ENCODE measurements at places on chromosomes 4 and X.
A peak's percentile ranks its signal among the peaks of the same experiment; 100 is the strongest.

DNA sequence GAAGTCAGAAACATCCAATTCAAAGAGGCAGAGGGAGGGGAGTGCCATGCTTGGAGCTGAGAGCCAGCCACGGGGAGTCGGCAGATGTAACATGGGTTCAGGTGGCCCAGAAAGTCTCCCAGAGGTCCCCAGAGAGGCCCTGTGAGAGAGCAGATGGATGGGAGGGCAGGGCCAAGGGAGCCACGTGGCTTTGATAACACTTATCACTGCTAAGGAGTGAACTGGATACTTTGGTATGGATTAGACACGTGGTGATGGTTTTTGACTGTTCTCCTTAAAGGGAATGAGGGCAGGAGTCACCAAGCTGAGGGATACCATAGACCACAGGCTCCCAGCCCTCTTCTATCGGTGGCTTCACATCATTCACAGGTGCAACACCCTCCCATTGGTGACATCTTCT, 13.7 kb downstream of the CCKAR start:
- DNase-seq = no peak

GRCh38 chr4:93841803-93842345, 13.3 kb downstream of the ATOH1 start:
- DNase-seq = no peak

DNA sequence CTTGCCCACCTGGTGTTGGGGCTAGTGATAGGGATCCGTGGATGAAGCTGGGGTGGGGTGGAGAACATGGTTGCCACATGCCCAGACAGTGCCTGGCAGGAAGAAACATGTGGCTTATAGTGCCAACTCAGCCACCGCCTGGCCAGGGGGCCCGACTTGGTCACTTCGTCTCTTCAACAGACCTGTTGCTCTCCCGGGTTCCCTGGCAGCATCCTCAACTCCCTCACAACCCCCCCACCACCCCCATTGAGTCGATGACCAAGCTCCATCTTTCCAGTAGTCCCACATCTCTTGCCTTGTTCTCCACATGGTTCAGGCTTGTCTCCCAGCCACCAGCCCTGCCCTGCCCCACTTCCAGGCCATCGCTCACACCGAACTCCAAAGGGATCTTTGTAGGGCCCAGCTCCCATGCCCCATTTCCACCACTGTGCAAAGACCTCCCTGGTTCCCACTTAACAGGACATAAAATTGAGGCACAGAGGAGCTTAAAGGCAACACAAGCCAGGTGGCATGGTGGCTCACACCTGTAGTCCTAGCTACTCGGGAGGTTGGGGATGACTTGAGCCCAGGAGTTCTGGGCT, 7.8 kb downstream of the PNCK start:
- DNase-seq = no peak

GRCh38 chr4:108762559-108763225, at the start of gene ETNPPL:
Gene ETNPPL, minus strand, starts transcription at chr4:108763053. Its CDS starts 155 bp downstream, at chr4:108762898.
- peak; percentile 1 for DNase-seq

DNA sequence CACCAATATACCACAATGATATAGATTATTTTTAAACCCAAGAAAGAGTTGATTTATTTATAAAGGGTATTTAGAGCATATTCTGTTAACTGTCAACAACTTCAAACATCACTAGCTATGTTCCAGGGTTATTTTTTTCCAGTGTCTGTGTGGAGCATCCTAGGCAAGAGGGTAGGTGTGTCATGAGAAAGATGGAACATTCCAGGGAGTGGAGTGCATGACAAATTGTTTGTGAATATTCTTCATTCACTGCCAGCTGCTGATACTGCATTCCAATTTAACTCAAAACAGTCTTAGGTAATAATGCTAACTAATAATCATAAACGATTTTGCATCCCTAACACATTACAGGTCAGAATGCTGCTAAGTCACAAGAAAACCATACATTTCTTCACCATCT, 148.7 kb upstream of the RASGEF1B start:
- DNase-seq = no peak

GRCh38 chr4:121307445-121308327, 73.1 kb downstream of the QRFPR start:
- peak; percentile 8 for DNase-seq

DNA sequence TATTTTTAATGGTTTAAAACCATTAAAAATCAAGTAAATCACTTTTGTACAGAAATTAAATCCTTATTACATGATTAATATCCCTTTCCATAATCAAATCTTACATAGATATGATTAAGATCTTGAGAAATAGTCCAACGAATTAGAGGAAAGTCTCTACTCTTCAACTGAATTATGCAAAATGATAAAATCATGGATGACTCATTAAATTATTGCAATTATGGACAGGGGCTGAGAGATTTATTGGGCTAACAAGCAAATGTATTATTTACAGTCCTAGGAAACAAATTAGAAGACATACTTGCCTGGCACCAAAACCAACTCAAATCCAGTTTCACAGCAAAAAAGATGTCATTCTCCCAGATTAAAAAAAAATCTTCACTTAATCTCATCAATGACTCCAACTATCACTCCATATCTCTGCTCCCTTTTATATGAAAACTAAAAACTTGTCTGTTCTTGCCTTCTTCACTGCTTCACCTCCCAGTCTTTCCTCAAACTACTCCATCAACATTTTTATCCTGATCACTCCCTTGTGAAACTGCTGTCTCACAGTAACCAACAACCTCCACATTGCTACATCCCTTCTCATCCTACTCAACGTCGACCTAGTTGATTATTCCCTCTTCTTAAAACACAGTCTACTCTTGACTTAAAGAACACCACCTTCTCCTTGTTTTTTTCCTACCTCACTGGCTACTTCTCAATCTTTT, 18.4 kb upstream of the DDX60 start:
- DNase-seq = no peak

DNA sequence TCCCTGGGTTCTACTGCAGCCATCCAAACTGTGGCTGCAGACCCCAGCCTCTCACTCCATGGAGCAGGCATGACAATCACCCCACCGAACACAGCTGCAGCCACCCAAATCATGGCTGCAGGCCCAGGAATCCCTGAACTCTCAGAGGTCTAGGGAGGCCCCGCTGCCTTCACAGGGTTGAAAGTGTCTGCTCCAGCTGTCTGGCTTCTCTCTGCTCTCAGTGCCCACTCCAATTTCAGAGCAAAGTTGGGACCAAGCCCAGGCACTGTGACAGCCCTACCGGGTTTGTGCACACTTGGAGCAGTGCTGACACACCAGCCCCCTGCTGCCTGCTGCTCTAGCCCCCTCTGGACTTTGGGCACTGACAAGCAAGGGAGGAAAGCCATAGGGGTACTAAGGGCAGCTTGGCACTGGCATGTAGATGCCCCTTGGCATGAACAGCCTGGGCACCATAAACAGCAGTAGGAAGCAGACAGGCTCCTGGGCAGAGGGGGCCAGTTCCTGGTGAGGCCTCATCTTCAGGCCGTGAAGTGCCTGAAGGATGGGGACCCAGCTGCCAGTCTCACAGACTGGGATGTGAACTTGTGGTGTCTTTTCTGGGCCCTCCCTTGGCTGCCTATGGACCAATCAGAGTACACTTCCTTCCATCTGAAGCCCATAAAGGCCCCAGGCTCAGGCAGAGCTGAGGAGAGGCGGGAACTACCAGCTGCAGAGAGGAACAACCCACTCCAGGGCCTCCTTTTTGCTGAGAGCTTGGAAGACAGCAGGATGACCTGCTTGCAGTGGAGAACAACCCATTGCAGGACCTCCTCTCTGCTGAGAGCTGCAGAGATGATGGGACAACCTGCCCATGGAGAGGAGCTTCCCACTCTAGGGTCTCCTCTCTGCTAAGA, 68.8 kb downstream of the TECRL start:
- DNase-seq = no peak

GRCh38 chr4:78956975-78957374, 17.7 kb upstream of the PAQR3 start:
- DNase-seq = no peak

DNA sequence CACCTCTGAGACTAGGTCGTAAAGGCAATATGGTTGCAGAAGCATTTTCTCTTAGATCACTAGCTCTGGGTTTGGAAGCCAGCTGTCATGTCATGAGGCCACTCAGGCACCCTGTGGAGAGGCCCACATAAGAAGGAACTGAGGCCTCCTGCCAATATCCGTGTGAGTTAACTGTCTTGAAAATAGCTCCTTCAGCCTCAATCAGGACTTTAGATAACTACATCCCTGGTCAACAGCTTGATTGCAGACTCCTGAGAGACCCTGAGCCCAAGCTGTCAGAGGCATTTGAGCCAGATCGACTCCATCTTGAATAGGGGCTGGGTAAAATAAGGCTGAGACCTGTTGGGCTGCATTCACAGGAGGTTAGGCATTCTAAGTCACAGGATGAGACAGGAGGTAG, 15.1 kb upstream of the REPS2 start:
- no peak for DNase-seq

GRCh38 chr4:73617256-73617655, 3.0 kb downstream of the RASSF6 start:
- no peak for DNase-seq

DNA sequence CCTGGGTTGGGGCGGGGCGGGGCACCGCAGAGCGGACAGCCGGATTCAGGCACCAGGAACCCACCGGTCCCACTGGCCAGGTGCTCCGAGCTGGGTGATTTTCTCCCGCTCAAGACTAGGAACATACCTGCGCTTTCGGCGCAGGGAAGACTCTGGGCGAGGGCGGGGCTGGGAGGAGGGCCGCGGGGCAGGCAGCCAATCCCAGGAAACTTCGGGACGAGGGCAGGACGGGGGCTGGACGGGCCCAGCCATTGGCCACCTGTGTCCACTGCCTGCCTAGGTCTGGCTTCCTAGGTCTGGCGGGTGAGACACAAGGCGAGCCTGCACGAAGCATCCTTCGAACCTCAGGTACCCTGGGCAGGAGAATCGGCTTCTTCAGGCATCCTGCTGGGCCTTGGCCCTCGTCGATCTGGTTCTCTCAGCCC, 274 bp upstream of the ERVMER34-1 start:
- no peak for DNase-seq

GRCh38 chrX:111098874-111099273, 2.9 kb downstream of the PAK3 start:
- DNase-seq = peak; percentile 32

DNA sequence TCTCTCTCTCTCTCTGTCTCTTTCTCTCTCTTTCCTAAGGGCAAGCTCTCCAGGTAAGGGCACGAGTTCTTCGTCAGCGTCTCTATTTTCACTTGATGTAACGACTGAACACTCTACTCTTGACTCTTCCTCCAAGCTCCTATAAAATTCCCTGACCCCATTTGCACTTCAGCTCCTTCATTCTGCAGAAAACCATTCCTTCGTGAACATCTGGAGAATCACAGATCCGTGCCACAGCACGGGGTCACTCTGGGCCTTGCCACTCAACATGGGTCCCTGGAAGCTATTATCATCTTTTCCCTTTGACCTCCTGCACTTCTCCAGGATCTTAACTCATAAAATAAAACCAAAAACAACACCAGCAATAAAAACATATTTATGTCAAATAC, 112.0 kb upstream of the LNX1 start:
- DNase-seq = no peak

DNA sequence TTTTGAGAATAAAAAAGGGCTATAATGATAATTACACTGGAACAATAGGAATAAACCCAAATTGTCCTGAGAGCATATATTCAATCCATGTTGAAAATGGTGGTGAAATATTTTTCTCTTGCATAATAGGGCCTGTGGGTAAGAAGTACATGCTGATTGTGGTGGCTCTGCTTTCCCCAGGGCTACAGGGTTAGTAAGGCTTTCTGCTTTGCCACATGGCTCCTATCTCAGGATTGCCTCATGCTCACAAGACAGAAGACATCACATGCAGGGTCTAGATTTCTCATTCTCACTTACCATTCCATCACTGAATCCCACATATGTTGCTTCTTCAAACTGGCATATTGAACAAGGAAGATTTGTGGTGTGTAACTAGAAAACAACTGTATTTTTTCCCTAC, 12.4 kb upstream of the VEGFC start:
- no peak for DNase-seq

DNA sequence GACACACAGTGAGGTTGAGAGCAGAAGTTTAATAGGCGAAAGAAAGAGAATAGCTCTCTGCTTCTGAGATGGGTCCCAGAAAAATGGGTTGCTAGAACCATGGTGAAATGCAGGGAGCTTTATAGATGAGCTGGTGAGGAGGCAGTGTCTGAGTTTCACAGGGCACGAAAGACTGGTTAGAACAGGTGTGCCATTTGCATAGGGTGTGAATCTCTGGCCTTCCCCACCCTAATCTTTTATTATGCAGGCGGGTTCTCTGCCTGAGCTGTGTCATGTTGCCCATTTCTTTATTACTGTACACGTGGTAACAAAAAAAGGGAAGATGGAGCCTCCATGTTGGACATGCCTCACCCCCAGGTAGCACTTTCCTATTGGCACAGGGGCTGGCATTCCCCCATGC, 39.1 kb downstream of the FUNDC1 start:
- no peak for DNase-seq

- no peak for DNase-seq
Observed at GRCh38 chrX:44010626-44011025, 37.4 kb upstream of the NDP start.

GRCh38 chr4:1711571-1712215, 426 bp downstream of the SLBP start:
- no peak for DNase-seq

GRCh38 chr4:126124818-126125217, 810.1 kb downstream of the FAT4 start:
- no peak for DNase-seq

DNA sequence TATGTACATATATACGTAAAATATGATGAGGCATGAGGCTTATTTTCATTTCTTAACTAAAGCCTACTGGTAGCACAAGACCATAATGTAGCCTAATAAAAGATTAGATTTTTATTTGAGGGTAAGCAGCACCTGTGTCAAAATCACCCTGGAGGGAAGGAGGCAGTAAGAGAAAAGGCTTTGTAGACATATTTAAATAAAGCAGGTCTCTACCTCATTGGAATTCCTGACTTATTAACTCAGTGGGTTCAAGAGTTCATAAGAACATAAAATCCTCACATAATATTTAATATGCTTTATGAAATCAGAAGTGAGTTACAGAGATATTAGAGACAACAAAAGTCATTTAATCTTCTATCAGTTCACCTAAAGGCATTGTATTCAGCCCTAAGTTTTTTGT, 261.6 kb upstream of the ANKRD50 start:
- DNase-seq = no peak

- DNase-seq = no peak
Observed at GRCh38 chrX:49701933-49702332, 6.1 kb upstream of the PAGE1 start.

GRCh38 chr4:14862891-14863290, 139.4 kb upstream of the CPEB2 start:
- DNase-seq = no peak

GRCh38 chr4:108979759-108980158, 216.9 kb upstream of the ETNPPL start:
- DNase-seq = no peak
